T follicular helper cell (primary cell): ENCODE measurements at places on chromosomes 2 and 18.

DNA sequence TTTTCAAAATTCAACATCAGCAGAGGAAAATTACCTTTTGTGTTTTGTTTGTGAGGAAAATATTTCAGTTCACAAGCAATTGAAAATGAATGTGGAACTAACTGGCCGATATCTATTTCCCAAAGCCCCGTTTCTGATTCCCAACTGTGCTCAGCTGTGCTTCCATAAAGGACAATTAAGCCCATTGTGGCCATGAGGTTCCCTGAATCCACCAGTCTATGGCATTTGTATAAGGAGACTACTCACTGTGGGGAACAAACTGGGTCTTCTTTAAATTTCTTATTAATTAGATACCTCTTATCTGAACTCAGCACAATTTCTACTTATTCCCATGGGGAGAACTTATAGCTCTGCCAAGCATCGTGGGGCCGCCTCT is 31.4 kb upstream of the AGAP1 start:
- DNase-seq: no peak

DNA sequence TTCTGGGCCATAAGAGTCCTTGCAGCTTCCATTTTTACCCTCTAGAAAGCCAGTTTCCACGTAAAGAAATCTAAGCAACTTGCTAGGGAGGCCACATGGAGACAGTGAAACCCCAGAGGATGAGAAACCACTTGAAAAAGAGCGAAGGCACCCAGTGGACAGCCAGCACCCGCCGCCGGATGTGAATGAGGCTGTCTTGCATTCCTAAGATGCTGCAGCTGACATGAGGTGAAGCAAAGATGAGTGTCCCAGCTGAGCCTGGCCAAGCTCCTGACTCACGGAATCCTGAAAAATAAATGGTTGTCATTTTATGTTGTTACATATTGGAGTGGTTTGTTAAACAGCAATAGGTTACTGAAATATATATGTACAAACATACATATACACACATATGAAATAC is 65.9 kb upstream of the STPG4 start:
- DNase-seq: no peak

DNA sequence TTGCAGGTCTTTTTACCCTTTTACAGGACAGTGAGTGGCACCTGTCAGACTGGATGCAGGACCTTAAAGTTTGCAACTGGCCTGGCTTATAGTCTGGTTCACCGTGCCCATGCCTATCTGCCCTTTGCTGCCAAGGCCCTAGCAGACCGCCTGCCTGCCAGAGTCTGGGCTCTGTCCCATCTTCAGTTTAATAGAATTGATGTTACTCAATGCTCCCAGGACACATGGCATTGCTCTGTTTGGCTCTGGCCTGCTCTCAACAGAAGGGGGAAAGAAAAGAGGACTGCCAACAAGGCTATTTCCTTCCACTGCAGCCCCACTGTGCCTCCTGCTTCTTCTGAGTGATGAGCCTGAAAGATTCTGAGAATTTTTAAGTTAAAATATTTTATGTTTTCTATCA is 25.6 kb upstream of the TMEM178A start:
- DNase-seq: no peak

DNA sequence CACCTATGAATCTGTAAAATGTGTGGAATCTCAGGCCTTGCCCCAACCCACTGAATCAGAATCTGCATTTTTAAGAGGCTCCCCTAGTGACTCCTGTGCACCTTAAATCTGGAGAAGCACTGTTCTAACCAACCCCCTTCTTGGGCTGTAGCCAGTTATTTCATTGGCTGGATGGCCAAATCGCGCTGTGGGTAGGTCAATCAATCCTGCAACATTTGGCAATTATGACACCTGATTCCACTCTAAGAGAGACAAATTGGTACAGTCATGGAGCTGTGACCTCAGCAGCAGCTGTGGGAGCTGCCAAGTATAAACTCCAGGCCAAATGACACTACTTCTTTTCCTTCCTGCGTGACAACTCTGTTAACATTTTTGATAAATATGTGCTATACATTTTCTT is 208.7 kb downstream of the CLIP4 start:
- DNase-seq: no peak

DNA sequence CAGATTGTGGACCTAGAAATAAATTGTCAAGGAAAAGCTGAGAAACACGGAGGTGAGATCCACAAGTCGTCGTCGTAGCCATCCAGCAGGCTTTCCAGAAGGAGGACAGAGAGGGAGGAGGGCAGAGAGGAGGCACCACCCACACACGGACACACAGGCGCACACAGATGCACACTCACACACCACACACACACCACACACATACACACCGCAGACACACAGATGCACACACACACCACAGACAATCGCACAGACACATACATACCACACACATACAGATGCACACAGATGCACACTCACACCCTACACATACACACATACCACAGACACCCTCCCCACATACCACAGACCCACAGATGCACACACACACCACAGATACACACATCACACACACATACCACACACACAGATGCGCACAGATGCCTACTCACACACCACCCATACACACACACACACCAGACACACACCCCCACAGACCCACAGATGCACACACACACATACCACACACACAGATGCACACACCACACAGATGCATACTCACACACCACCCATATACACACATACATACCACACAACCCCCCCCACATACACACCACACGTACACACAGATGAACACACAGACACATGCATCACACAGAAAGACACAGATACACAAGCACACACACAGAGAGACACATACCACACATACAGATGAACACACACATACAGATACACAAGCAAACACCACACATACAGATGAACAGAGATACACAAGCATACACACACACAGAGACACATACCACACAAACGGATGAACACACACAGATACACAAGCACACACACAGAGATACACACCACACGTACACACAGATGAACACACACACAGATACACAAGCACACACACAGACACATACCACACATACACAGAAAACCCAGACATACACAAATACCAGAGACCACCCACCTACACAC is 12.7 kb upstream of the BOK start:
- no peak for DNase-seq

DNA sequence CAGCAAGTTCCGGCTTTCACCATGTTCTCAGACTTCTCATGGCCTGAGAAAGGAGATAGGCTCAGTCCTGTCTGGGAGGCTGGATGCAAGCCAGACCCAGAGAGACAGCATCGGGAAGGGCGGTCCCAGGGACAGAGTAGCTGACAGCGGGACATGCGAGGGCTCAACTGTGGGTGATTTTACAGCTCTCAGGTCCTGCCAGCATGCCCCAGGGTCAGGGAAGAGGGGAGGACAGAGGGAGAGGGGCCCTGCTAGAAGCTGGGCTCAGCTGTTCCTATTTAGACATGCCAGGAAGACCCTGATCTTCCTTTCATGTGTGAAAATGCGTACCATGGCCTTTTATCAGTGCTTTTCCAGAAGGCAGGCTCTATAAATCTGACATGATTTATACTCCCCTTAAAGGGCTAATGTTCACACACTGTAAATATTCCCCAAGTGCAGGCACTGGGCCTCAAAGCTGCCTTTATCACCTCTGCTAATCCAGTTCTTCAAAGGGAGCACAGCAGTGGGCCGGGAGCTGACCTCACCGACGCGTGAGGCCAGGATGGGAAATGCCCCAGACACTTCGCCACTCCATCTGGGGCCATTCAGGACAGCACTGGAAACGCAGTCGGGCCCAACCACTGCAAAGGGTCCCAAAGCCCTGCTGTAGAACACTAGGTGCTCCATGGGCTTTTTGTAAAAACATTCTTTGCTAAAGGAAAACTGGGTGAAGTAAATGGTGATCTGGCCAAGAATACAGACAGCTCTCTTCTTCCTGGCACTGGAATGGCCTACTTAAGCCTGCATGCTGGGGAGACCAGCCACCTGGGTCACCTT is 96.1 kb upstream of the LMAN1 start:
- DNase-seq: no peak

DNA sequence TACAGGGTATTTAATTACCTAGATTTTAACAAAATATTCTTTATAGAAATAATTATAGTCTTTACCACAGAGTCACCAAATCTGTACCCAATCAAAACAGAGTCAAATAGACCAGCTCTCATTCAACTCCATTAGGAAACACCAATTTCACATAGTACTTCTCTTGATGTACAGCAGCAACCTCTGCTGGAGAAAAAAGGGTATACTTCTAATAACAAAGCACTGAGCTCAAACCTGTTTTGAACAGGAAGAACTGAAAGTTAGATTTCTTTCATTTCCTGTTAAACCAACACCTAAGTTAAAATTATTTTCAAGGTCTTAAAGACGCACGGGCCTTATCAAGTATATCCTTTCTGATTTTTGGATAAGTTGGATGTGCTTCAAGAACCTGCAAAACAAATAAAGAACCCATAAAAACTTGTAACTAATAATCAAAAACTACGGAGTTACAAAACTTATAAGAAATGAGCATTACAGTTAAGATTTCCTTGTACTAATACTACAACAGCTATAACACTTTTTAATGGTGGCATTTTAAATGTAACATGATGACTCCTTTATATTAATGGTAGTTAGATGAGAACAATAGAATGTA is 79.0 kb downstream of the TTC21B start:
- no peak for DNase-seq

- DNase-seq: no peak
These were observed 141.4 kb downstream of the FAM124B start for GRCh38 chr2:224260372-224261020.

- DNase-seq: no peak
These were observed 4.1 kb upstream of the ITPRIPL1 start for GRCh38 chr2:96320728-96321622.

DNA sequence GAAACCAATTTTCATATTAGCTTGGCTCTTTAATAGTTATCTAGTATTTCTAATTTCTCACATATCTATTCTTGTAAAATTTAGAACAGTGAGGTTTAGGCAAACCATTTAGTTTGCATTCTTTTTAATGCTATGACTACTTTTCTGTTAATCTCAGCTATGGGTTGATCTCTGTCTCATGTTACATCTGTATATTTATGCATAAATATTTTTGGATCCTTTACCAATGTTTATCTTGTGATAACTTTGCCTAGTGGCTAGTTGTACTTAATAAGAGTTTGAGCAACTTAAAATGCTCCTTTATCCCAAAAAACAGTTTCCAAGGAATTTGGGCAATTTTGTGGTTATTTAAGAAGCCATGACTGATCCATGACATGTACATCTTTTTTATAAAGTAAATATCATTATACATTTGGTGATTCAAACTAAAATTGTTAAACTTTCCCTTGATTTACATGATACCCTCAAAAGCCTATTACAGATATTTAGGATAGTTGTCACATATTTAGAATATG is 86.3 kb downstream of the R3HDM1 start:
- DNase-seq: no peak

GRCh38 chr18:55587418-55588110 is 428 bp downstream of the TCF4 start:
- DNase-seq: no peak

DNA sequence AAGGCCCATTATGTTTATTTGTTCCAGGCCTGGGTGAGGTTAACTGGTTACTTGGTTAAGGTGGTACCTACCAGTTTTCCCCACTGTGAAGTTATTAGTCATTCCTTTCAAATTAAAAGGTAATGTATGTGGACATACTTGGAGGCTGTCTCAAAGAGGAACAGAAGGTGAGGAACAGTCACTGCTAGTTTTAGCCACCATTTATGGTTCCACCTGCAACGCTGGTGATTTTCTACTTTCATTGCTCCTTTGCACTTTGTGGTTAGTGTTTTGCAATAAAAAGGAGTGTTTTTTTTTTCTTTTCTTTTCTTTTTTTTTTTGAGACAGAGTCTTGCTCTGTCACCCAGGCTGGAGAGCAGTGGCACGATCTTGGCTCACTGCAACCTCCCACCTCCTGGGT is 6.1 kb upstream of the ST6GAL2 start:
- DNase-seq: no peak

DNA sequence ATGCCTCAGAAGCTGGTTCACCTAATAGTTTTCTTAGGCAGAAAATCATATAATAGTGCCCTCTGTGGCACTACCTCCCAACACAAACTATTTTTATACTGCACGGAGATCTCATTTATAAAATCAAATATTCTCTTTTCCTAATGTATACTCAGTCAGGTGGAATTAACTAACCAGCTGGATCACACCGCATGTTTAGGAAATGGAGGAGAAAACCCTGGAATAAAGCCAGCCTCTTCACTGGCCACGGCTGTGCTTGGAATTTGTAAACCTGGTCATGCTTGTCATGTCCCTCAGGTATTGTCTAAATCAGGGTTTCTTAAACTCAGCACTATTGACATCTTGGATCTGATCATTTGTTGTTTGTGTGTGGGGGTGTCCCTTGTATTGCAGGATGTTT is 85.6 kb downstream of the DOCK10 start:
- DNase-seq: no peak

DNA sequence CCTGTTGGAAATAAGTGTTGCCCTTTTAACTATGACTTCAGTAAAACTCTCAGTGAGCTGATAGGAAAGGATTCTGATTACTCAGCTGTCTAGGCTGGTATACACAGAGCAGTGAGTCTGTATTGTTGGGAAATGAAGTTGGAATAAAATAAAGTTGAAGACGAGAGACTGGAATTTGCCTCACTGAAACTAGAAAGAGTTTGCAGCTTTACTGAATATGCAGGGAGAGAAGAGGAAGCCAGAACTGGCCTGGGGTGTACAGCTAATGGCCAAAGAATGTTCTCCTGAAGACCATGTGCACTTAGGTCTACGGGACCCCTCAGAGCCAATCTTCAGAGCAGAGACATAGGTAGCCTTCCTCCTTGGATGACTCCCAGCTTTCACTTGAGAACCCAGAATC is 26.5 kb downstream of the EIF4E2 start:
- no peak for DNase-seq

DNA sequence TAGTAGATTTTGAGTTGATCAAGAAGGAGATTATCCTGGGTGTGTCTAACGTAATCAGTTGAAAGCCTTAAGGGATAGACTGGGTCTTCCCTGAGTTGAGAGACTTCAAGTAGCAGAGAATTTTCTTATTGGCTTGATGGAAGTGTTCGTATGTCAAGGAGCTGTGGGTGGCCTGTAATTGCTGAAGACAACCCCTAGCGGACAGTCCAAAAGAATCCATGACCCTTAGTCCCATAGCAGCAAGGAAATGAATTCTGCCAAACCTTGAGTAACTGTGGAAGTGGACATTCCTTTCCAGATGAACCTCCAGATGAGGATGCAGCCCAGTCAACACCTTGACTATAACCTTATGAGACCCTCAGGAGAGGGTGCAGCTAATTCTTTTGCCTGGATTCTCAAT is 786.3 kb downstream of the SOCS6 start:
- DNase-seq: no peak

GRCh38 chr2:222731201-222731621 is 59.8 kb downstream of the MOGAT1 start:
- DNase-seq: no peak

- DNase-seq: no peak
These were observed 441.5 kb upstream of the POU3F3 start for GRCh38 chr2:104412384-104412783.
